Ureter (tissue), 1 donor: ENCODE measurements at places on chromosomes 4 and X. TPM values are rescaled to one million over a fixed set of nuclear protein-coding genes. Genes with fewer than 3 reads are reported as not detected.

DNA sequence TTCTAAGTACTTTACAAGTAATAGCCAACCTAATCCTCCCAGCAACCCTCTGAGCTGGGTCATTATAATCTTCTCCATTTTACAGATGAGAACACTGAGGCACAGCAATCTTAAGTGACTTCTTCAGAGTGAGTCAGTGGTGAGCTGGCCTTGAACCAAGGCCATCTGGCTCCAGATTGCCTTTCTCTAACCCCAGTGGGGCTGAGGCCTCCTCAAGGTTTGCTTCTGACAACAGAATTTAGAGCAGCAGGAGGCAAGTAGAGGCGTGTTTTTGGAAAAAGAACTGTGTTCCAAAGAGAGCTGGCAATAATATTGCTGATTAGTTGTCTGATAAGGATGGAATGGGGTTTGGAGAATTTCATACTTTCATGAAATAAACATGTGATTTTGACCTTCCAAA is 41.2 kb downstream of the PIR start:
- DNase-seq, result peak; percentile 50

- no peak for DNase-seq
Observed at GRCh38 chr4:62450740-62451139, 1250.6 kb downstream of the ADGRL3 start.

- DNase-seq, result no peak
Observed at GRCh38 chr4:53804719-53805118, 213.4 kb upstream of the LNX1 start.

- no peak for DNase-seq
Observed at GRCh38 chrX:43747476-43747875, 91.4 kb downstream of the MAOA start.

DNA sequence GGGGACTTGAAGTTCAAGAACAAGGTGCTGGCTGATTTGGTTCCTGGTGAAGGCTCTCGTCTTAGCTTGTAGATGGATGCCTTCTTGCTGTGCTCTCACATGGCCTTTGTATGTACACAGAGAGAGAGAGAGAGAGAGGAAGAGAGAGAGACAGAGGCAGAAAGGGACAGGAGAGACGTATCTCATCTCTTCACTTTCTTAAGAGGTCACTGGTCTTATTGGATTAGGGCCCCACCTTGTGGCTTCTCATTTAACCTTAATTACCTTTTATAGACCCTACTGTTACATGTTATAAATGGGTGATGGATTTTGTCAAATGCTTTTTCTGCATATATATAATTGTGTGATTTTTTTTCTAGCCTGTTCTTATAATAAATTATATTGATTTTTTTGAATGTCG is 1444.2 kb downstream of the ADGRL3 start:
- no peak for DNase-seq

DNA sequence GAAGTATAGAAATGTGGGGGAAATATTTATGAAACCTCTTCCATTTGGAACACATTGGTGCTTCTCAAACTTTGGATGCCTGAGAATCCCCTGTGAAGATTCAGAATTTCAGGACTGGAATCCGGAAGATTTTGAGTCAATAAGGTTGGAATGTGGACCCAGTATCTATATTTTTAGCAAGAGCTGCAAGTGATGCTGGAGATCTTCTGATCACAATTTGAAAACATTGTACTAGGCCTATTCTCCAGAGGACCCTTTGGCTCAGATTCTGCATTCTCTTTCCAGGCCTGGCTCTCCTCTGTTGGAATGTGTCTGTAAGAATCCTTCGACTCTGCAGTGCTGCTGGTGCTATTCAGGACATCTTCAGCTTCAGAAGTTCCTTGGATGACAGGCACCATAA is 2.4 kb upstream of the PKD2 start:
- DNase-seq, result no peak

DNA sequence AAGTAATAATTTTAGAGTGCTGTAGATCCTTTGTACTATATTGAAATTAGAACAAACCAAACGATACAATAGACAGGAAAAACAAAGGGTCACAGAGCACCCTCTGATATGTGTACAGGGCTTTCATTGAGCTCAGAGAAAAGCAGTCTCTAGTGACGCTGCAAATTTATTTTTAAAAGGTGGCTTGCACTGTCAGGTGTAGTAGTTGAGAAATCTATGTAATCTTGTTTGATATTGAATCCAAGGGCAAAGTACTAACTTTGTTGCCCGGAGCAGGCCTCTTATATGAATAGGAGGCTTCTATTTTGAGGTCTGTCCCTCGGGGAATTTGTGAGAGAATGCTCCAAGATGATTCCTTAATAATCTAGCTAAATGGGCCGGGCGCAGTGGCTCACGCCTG is 1755.5 kb downstream of the PCDH7 start:
- no peak for DNase-seq

DNA sequence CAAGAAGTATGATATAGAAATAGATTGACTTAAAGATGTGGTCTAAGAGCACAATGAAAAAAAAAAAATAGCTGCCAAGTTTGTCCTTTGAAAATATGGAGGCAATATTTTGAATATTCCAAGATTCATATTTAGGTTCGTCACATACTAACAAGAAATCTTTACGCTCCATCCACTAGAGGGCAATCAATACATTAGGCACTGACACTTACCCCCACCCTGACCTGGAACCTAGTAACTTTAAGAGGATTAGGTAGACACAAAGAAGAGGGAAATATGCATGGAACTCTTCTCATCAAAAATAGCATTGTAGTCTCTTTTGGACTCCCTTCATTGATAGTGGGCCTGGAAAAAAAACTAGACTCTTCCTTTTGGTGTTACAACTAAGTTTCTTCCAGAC is 1108.1 kb downstream of the PCDH19 start:
- no peak for DNase-seq

DNA sequence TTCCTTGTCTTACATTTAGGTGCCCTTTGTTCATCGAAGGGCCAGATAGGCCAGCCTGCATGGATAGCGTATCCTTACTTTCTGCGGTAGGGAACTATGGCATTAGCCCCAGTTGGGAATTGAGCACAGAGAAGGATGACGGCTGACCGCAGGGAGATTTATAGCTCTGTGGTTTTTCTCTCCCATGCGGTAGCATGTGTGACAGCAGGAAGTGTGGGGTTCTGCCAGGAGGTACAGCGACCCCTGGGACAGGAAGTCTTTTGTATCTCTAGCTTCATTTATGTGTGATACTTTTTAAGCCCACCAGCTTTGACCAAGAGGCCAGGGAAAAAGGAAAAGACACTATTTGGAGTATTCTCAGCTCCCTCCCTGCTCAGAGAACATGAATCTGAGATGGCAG is 33.1 kb downstream of the GAB3 start:
- DNase-seq, result no peak

GRCh38 chr4:5776510-5776909 is 65.5 kb downstream of the EVC start:
- no peak for DNase-seq

- DNase-seq, result peak; percentile 66
Observed at GRCh38 chrX:1246816-1247215, 21.8 kb upstream of the CSF2RA start.

GRCh38 chr4:138832563-138832962 is 183.0 kb upstream of the NOCT start:
- DNase-seq, result no peak

GRCh38 chr4:151460434-151460833 is 51.5 kb downstream of the FHIP1A start:
- no peak for DNase-seq

DNA sequence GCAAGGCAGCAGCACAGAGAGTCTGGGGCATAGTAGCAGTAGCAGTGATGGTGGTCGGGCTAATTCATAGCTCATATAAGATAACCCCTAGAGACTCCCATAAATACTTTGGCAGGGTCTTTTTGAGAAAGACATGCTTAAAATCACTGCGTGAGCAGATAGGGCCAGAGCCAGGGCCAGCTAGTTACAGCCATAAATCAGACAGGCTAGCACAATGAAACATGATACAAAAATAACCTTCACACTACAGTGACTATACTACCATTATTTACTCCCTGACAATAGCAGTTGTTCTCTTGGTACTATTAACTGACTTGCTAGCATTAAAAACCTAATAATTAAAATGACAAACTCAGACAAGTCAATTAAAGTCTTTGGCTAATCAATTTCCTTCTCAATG is 295.9 kb downstream of the SMARCA1 start:
- DNase-seq, result no peak

GRCh38 chr4:111836601-111837000 is 308.7 kb upstream of the FAM241A start:
- no peak for DNase-seq

- no peak for DNase-seq
Observed at GRCh38 chrX:34401411-34401810, 255.7 kb downstream of the TMEM47 start.

DNA sequence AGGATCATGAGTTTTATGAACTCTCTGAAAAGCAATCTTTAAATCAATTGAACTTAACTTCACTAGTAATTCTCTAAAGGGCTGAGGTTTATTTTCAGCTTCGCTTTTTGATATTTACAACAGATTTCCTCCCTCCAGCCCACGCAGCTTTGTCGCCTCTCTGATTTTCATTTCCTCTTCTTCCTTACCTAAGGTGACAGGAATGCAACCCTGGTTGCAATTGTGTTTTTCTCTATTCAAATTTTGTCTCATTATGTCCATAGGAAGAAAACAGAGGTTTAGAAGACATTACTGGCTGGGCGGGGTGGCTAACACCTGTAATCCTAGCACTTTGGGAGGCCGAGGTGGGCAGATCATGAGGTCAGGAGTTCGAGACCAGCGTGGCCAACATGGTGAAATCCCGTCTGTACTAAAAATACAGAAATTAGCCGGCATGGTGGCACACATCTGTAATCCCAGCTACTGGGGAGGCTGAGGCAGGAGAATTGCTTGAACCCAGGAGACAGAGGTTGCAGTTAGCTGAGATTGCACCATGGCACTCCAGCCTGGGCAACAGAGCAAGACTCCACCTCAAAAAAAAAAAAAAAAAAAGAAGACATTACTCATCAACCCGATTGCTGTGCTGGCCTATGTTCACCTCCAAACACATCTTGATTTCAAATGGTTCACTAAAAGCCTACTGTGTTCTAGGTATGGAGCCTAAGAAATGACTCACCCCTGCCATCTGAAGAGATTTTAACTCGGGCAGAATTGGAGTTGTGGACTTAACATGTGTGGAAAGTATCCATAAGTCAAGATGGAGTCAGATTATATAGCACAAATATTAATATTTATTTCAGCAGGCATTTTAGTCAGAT is 36.8 kb downstream of the VSIG4 start:
- no peak for DNase-seq

GRCh38 chr4:108166441-108167315 is 2.1 kb downstream of the LEF1 start:
- no peak for DNase-seq

- DNase-seq, result no peak
Observed at GRCh38 chr4:10180603-10180926, 64.0 kb upstream of the WDR1 start.

DNA sequence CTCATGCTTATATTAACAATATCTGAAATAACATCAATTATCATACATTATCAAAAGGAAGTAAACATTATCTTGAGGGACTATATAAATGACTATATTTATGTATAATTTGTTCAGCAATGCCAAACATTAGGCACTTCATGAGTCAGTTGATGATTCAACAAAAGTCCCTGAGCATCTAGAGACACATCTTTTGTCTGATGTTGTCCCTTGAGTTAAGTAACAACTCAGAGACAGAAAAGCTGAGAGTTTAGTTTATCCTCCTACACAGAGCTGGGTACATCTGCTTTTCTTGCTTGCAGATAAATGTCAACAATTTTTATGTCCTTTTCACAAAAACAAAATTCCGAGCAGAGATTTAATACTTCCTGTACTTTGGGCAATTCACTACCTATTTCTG is 311.1 kb downstream of the INPP4B start:
- no peak for DNase-seq

DNA sequence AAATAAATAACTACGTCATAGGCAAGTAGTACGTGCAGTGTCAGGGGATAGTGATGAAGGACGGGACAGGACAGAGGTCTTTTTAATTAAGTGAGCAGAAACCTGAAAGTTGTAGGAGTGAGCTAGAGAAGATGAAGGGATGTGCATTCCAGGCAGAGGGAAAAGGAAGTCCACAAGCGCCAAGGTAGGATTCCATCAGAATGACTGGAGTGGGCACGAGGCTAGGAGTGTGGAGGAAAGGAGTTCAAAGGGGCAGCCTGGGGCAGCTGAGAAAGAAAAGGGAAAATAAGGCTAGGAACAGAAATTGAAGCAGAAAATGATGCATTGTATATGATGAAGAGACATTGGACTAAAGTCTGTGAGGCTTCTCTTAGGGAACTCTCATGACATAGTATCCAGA is 192.2 kb upstream of the TLL1 start:
- no peak for DNase-seq

GRCh38 chr4:148225639-148226038 is 216.6 kb downstream of the NR3C2 start:
- DNase-seq, result no peak

DNA sequence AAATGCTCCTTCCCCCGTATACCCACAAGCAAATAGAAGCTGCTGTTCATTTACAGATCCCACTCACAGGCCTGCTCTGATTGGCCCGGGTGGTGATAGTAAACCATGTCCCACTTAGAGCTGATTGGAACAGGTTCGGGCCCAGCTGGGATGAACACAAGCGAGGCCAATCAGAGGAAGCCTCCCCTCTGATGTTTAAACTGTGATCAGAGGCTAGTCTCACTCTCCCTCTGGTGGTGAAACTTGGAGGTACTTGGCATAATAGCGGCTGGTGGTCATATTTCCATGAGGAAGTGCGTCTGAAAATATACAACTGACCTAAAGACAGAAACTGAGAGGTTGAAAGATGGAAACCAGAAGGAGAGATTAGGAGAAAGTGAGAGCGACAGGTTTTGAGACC is 51.5 kb upstream of the TRPC3 start:
- DNase-seq, result no peak

GRCh38 chr4:139025841-139026240 is 10.3 kb downstream of the NOCT start:
- no peak for DNase-seq

- no peak for DNase-seq
Observed at GRCh38 chr4:15040916-15041463, 38.7 kb downstream of the CPEB2 start.

GRCh38 chr4:161920304-161921052 is 243.3 kb downstream of the FSTL5 start:
- DNase-seq, result no peak

DNA sequence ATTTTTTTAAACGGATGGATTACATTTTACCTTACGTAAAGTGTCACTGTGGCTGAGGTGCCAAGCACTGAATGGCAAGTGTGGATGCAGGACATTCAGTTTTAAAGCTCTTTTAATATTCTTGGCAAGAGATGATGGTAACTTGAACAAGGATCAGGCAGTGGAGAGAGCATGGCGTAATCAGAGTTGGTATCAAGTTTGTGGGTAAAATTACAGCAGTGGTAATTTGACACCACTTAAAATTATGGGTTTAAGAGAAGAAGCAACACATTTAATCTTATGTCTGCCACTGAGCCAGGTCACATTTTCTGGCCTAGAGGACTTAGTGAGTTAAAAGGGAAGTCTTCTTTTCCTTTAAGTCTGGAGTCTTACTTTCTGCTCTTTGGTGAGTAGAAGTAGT is 100.5 kb downstream of the NAA11 start:
- no peak for DNase-seq

The GPC4 gene
- total RNA-seq, result 8.0 TPM

The CSAG3 gene
- total RNA-seq, result not detected

The ODAPH gene
- not detected for total RNA-seq

The ERCC6L gene
- total RNA-seq, result 0.26 TPM

The TEX13D gene
- total RNA-seq, result not detected

The GAGE12D gene
- total RNA-seq, result not detected

The CACNA1F gene
- 0.49 TPM for total RNA-seq

The MGAT4D gene
- total RNA-seq, result not detected

The NPY2R gene
- not detected for total RNA-seq

The NWD2 gene
- total RNA-seq, result 0.36 TPM

The ASB9 gene
- 2.0 TPM for total RNA-seq

The TAF7L gene
- total RNA-seq, result 0.18 TPM

The IL2RG gene
- 5.6 TPM for total RNA-seq
